ENCODE measurements at places on chromosomes 13 and 19.

DNA sequence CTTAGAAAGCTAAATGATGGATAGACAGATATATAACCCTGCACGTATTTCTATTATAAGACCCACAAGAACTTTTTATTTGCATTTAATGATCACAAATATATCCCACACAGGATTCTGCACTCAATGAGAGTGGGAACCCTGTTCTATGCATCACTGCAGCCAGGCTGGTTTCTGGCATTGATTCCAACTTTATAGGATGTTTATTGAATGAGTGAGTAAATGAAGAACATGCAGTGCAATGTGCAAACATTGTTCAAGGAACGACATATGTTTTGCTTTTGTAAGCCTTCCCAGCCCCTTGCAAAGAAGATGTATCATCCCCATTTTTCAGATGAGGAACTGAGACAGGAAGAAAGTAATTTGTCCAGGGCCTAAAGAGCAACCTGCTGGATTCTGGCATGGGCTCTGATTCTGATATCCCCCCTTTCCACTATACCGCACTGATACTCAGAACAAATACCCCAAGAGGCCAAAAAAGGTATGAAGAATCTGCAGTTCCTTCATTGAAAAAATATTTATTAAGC is 246.3 kb downstream of the LACC1 start:
- DNase-seq, result no peak

DNA sequence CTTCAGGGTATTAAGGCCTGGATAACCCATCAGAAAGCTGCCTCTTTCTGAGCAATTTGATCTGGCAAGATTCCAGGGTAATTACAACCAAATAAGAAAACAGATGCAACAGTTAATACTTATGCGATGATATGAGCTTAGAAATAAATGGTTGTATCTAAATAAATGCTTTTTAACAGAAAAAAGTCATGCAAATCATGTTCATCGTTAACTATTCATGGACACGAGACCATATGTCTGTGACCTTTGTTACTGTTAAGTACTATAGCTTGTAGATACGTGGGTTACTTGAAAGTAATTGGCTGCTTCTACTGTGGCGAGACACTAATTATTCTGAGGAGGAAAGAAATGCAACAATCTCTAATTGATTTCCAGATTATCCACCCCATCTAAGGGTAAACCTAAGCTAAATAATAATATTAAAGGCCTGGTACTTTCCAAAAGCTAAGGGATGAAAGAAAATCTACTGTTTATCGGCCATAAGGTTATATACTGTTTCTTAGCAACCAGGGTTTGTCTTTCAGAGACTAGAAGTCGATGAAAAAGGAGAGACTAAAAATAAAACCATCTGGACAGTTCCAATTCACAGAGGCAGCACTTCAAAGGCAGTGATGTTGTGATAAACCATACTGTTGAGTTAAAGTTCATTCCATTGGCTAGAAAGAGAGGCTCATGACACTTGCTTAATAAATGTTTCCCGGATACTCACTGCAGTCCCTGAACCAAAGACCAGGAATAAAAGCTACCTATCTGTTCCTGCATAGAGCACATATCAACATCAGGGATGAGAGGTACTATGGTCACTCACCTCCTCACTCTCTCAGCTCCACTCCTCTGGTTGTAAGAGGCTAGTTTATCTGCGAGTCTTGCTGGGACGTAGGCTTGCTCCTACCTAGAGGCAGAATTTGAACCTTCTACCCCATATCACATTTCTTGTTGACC is 1.5 kb downstream of the EPSTI1 start:
- peak; percentile 67 for DNase-seq

DNA sequence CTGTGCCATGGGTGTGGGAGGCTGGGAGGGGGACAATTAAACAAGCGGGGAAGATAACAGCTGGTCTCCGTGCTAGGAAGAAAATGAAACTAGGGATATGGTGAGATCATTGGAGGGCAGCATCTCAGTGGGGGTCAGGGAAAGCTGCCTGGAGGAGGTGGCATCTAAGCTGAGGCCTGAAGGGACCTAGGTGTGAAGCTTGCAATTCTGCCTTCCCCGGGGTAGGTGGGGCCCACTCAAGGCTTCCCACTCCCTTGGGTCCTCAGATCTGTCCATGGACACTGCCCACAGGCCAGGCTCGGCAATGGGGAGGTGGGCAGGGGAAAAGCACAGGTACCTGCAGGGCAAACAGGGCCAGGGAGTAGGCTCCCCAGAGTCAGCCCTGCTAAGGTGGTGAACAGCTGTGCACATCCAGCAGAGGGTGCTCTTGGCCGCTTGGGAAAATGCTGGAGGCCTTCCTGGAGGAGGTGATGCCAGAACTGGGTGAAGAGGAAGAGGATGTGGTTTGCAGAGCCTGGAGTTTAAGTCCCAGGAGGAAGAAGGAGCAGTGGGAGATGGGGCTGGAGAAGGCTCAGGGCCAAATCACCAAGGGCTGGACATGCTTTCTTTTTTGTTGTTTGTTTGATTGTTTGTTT is 25.7 kb upstream of the CCNE1 start:
- no peak for DNase-seq

- DNase-seq, result no peak
Observed at GRCh38 chr13:55437162-55437561, 1703.6 kb upstream of the PRR20A start.

DNA sequence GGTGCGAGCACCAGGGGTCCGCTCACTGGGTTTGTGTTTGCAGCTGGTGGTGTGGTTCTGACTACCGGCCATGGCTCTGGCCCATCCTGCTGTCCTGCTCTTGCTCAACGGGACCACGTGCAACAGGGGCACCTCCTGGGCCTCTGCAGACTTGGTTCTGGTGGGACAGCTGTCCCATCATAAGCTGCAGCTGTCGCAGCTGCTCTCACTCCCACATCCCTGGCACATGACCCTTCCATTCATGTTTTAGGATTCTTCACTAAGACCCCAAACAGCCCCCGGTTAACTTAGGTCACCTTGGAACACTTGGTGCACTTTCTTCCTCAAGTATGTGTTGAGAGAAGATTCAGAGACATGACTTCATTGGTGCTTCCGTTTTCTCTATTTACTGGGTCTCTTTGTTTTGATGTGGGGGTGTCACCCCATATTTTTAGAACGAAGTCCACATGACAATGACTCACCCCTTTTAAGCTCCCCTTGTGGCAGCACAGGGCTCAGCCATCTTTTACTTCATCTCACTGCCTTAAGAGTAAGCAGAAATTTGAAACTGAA is 68.4 kb upstream of the ARHGEF7 start:
- DNase-seq, result no peak

GRCh38 chr19:29708554-29709439 is 6.3 kb downstream of the C19orf12 start:
- no peak for DNase-seq

DNA sequence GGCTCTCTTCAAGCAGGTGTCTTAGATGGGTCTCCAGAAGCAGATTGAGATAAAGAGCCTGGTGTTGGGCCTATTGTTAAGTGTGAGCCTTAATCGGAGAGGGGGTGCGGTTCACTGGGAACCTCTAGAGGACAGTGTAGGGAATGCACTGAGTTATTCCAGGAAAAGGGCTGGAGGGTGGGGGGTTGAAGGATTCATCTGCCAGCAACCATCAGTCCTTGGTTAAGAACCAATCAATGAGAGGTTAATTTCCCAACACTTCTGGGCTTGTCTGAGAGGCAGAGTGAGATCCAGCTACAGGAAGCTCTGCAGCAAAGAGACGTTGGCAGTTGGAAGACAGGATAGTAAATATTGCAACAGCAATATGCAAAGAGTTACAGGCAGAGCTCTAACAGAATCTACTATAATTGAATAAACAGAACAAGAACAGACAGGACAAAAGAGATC is 28.7 kb downstream of the CYP4F2 start:
- no peak for DNase-seq

DNA sequence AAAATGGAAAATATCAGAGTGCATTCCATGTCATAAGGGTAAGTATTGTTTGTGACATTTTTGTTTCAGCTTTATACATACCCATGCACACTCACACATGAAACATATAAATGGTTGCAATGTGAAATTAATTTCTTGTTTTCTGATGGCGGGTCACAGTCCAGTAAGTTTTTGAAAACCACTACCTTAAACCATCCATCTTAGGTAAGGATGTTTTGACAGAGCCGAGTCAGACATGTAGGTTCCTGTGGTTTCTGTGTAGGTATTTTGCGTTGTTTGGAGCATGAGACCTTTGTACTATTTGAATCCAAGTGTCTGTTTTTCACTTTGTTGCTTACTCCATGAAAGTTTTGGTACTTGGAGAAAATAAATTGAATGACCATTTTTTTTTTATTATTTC is 121.7 kb downstream of the B3GLCT start:
- no peak for DNase-seq

Measured in NCI-H748 treated with DMSO at 0.1 percent for 48 hours (cell line).